MCF 10A (cell line): ENCODE measurements at places on chromosomes 12 and 14.

DNA sequence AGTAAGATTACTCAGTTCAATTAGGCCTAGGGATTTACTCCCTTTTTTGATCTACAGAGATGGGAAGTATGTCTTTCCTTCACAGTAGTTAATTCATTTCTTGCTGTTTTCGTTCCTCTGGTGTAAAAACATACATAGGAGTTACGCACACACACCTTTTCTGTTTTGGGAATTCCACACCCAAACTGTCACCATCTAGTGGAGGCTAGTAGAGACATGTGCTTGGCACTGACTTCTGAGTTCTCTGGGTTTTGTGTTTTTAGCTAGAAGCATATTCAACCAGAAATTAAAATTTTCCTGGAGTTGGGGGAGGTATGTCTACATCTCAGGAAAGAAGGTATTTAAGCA is 1.4 kb downstream of the SUSD6 start:
- peak; percentile 61 for DNase-seq

GRCh38 chr14:103022002-103022684 is 35.2 kb downstream of the CDC42BPB start:
- DNase-seq: no peak

- no peak for DNase-seq
Observed at GRCh38 chr12:21618566-21618965, 13.9 kb upstream of the GYS2 start.

GRCh38 chr12:71594214-71594948 is 69.3 kb downstream of the ZFC3H1 start:
- DNase-seq: no peak

DNA sequence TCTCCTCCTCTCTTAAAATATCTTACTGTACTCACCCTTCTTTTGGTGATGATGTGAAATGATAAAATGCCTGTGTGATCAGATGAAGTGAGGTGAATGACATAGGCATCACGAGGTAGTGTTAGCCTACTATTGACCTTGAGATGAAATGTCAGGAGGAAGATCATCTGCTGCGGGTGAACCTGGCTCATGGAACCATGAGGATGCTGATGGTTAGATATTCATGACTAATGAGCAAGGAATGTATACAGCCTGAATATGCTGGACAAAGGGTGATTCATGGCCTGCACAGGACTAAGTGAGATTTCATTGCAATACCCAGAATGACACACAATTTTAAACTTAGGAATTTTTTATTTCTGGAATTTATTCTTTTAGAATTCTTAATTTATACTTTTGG is 89.6 kb downstream of the DAAM1 start:
- DNase-seq: peak; percentile 84

DNA sequence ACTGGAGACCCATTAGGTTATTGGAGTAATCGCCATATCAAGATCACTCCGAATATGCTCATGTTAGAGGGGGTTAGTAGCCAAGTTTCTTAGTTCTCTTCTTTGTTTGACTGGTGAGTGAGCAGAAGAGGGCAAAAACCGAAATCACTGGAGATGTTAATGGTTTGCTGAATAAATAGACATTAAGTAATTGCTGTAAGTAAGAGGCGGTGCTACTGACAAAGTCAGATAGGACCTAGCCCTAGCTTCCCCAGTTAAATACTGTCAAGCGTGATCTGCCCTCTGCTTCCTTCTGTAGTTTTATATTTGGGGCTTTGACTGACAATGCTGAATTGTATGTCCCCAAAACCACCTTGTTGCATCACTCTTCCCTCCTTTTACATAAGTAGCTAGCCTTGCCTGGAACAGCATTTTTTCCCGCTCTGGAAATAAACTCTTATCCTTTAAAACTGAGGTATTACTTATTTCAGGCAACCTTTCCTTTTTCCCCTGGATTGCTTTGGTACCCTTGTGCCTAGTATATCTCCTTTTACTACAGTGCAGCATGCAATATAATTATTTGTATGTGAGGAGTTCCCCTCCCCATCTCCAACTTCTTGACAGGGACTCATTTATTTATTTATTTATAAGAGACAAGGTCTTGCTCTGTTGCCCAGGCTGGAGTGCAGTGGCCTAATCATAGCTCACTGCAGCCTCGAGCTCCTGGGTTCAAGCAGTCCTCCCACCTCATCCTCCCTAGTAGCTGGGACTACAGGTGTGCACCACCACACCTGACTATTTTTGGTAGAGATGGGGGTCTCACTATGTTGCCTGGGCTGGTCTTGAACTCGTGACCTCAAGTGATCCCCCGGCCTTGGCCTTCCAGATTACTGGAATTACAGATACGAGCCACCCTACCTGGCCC is 1.4 kb downstream of the SNRPF start:
- no peak for DNase-seq

DNA sequence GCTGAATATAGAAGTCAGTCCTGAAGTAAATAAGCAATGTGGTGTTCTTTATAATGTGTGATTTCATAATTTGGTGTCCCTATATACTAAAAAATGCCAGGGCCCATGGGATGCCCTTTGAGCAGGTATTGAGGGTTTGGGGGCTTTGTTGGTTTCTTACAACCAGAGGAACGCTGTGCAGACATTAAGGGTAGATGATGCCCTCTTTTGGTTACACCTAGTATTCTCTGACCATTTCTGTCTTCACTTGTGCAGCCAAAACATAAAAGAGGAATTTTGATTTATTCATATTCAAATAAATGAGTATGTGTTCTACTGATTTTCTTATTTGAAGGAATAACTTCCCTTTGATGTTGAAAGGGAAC is 3.0 kb downstream of the LGR5 start:
- DNase-seq: no peak

DNA sequence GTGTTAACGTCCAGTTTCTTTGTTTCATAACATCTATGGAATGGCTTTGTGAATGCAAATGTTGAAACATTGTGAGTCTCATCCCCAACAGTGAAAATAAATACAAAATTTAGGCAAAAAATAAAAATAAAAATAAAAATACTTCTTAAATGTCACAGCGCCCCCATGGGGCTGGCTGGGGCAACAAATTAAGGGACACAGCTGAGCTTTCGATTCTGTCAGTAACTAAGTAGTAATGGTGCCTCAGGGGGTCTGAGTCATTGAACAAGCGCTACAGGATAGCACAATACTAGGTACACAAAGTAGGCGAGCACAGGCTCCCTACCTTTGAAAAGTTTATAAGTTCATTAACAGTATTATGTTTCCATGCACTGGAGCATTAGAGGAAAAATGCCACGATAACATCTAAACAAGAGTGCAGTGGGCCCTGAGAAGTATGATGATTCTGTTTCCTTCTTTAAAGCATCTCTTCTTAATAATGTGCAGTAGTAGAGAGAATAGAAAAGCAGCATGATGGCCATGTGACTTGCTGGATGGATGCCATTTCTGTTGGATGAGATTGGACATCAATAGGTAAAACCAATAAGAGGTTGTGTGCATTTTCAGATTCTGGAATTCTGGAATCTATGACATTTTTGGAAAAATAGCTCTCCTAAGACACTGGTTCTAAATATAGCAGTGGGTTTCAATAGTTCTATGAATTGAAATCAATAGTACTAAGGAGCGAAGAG is 667.2 kb downstream of the DIO2 start:
- peak; percentile 55 for DNase-seq

DNA sequence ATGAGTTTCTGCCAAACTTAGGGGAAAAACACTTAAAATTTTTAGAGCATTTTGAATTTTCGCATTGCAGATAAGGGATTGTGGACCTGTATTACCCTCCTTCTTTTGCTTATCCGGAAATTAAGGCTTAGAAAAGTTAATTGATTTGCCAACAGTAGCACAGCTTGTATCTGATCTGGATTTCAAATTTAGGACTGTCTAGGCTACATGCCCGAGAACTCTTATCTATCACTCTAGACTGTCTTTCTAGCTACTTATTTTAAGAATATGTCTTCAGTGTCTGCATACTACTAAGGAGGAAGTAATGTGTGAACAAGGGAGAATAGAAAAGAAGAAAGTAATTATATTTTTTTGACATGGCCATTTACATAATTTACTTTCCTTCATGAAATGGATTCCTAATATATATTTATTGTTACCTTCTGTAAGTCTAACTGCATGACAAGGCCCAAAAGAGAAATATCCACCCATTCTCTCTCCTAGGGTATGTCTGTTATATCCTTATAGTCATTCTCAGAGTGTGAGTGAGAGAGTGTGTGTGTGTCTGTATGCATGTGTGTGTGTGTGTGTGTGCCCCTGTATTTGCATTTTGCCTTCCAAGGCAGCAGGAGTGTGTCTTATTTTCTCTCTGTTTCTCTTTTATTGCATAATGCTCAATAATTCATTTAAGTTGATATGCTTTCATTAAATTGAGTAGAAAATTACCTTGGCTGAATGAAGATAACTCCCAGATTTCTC is 132.1 kb downstream of the SLC5A8 start:
- DNase-seq: no peak

- DNase-seq: peak; percentile 70
Observed at GRCh38 chr12:15584366-15585041, 204.7 kb downstream of the EPS8 start.

DNA sequence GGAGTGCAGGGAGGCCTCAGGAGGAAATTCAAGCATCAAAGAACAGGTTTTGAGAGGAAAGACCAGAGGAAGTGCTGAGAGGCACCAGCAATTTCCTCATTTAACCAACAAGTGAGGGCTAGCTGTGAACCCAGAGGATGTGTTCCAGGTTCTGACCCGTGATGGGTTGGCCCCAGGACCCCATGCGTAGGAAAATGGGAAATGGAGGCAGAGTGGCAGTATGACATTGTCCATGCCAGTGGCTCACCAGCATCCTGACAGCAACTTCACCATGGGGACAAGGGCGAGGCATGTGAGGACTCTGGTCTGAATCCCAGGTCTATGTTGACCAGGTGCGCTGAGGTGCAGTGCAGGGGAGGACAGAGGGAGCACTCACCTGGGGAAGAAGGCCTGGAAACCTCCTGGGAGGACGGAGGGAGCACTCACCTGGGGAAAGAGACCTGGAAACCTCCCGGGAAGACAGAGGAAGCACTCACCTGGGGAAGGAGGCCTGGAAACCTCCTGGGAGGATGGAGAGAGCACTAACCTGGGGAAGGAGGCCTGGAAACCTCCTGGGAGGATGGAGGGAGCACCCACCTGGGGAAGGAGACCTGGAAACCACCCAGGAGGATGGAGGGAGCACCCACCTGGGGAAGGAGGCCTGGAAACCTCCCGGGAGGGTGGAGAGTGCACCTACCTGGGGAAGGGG is 6.7 kb upstream of the CACNA2D4 start:
- no peak for DNase-seq

GRCh38 chr12:107320033-107320928 is 226.9 kb upstream of the CRY1 start:
- peak; percentile 80 for DNase-seq
